ENCODE measurements at places on chromosomes 1 and 21.

DNA sequence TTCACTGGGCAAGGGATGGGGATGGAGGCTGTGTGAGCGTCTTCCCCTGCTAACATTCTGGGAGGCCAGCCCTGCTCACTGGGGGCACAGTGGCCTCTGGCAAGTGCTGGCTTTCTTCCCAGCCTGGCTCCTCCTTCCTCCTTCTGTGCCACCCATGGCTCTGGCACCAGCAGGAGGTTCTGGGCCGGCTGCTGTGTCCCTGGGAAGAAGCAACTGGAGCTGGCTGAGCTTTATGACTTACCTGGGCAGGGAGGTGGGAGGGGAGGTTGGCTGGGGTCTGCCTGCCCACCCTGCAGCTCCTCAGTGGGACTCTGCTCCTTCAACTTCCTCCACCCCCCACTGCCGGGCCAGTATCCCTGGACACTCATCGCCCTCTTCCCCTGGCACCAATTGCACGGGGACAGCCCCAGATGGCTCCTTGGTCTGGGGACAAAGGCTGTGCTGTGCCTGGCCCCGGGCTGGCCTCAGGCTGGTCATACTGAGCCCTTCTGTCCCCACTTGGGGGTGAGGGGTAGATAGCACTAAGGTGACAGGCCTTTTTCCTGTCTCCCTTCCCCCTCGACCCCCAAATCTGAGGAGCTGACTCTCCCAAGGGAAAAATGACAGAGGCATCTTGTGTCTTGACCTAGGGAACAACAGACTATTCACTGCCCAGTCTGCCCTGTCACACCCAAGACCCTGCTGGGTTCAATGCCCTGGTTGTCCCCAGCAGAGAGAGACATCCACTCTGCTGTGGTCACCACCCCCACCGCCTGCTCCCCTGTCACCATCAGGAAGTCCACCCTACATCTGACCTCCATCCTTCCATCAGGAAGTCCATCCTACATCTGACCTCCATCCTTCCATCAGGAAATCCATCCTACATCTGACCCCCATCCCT is 14.4 kb downstream of the CDK18 start:
- DNase-seq: no peak

DNA sequence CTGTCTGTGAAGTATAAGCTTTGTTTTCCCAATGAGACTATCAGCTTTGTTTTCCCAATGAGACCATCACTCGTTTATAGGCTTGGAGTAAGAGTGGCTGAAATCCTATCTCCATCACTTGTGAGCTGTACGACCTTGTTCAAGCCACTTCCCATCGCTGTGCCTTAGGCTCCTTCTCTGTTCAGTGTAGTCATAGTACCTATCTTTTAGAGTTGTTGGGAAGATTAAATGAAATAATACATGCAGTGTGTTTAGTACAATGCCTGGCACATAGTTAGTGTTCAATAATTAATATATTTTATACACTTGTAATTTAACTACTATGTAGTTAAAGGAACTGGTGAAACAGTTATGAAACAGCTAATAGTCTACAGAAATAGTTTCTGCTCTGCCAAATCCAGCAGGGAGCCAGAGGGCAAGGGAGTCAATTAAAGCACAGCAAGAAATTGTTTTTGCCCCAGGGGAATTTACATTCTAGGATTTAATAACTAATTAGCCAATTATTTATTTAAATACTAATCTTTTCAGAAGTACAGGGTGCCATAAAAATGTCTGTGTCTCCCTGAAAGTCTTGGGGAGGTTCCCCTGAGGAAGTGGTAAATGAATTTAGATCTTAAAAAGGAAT is 139.3 kb upstream of the HMCN1 start:
- DNase-seq: no peak

DNA sequence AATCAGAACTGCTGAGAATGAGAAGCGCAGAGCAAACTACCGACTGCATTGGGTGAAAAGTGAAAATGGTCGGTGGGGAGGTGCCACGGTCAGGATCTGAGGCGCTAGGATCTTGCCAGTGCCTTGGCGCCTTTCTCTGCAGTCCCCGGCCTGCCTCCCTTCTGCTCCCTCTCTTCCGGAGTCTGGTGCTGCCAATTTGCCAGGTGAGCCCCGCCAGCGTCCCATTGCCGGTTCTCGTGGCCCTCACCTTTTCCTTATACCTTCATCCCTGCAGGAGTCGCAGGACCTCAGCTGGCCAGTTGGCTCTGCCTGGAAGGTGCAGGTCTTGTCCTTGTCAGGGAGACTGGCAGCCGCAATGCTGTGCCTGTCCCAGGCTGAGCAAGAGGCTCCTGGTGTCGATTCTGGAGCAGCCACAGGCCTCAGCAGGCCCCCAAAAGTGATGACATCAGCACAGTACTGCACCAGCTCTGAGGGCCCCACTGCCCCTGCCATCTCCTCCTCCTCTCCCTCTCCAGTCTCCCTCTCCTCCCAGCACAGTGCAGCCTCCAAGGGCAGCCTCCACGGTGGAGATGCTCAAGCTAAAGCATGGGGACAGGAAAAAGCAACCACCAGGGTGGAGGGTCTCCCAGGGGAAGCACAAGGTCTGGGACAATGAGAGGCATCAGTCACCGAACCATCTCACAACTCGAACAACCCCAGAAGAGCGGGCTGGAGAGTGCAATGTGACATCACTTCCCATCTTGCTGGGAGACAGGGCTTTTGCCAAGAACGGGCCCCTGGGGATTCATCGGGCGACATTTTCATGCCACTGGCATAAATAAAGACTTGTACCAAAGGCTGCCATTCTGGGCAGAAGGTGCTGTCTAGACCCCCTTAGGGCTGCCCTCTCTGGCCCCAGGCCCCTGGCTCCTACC is 37.1 kb upstream of the H6PD start:
- DNase-seq: no peak

DNA sequence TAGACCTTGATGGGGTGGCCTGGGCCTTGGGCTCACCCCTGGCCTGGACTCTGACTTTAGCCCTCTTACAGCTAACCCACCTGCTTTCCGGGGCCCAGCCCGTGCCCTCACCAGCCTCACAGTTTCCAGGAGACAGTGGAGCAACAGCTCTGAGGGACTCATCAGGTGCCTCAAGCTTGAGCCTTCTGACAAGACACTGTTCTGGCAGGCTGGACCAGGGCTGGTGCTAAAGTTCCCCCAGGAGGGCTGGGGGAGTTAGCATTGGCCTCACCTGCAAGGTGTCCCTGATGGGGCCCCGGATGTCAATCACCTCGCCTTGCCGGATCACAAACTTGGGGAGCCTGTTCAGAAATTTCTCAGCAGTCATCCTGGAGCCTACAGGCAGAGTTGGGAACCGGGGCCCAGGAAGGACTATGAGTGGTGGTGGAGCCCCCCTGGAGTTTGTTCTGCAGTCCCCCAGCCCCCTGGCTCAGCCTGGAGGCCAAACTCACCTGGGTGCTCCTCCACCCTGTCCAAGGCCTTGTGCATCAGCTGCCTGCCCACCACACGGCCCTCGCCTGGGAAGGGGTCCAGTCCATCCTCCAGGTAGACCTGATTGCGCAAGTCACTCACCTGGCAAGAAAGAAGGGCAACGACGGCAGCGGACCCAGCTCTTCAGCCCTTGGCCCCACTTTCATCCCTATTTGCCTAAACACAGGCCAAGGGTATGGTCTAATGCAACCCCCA is 4.1 kb downstream of the SH3BGRL3 start:
- DNase-seq: no peak

- DNase-seq: no peak
These were observed 4.0 kb upstream of the WNT3A start for GRCh38 chr1:228002792-228003191.

Measured in GM04504 (cell line).